ENCODE measurements at places on chromosomes 7 and 10. TPM values are rescaled to one million over a fixed set of nuclear protein-coding genes. Genes with fewer than 3 reads are reported as not detected.

CUZD1 gene
- total RNA-seq = 0.58 TPM

ADAM12 gene
- total RNA-seq = 9.4 TPM

GNG11 gene
- 24.9 TPM for total RNA-seq

AOAH gene
- 10.0 TPM for total RNA-seq

IKZF1 gene
- 24.4 TPM for total RNA-seq

NFKB2 gene
- total RNA-seq = 63.3 TPM

DBF4 gene
- total RNA-seq = 4.4 TPM

BHLHA15 gene
- total RNA-seq = not detected

ZFYVE27 gene
- total RNA-seq = 23.0 TPM

SNCG gene
- total RNA-seq = 70.0 TPM

TEX47 gene
- total RNA-seq = not detected

PPP1R17 gene
- total RNA-seq = not detected

SUPV3L1 gene
- total RNA-seq = 21.4 TPM

PRPS1L1 gene
- not detected for total RNA-seq
